ENCODE measurements at places on chromosomes 3 and 15.

DNA sequence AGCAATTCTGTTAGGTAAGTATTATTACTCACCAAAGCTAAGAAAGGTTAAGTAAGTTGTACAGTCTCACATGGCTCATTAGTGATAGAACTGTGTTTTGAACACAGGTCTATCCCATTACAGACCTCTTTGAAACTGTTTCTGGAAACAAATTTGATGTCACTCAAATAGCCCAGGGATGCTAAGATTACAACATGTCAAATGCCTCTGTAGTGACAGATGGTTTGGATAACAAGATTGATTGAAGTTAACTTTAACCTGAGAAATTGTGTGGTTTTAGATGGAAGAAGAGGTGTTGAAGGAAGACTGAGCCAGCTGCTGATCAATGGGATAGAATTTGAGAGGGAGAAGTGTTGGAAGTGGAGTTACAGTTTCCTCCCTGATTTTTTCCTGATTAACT, 72.5 kb downstream of the SYN2 start:
- DNase-seq, result no peak

GRCh38 chr15:74907163-74907870, 666 bp upstream of the FAM219B start:
- no peak for DNase-seq

- DNase-seq, result no peak
These were observed 79.2 kb downstream of the FMN1 start for GRCh38 chr15:33115191-33115861.

GRCh38 chr3:148232389-148232788, 465.3 kb upstream of the AGTR1 start:
- DNase-seq, result no peak

Measured in AG09309 (cell line).